ENCODE measurements at places on chromosomes 2 and 18.

GRCh38 chr18:40529478-40529877 lies 1425.6 kb upstream of the PIK3C3 start:
- DNase-seq = no peak

DNA sequence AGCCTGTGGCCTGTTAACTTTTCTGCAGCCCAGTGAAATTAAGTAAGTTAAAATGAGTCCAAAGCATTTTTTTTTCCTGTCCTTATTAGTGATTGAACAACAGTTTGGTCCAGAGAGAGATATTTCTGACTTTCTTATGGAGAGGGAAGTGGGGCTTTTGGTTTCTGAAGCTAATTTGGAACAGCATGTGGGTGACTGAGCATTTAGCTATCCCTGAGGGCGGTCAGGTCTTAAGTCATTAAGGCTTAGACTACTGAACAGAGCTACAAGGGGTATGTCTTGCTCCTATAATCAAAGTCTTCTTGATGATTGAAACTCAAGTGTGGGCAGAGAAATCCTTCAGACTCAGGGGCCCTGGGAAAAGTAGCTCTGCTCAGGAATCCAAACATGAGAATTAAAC lies 14.0 kb downstream of the ARHGAP25 start:
- no peak for DNase-seq

DNA sequence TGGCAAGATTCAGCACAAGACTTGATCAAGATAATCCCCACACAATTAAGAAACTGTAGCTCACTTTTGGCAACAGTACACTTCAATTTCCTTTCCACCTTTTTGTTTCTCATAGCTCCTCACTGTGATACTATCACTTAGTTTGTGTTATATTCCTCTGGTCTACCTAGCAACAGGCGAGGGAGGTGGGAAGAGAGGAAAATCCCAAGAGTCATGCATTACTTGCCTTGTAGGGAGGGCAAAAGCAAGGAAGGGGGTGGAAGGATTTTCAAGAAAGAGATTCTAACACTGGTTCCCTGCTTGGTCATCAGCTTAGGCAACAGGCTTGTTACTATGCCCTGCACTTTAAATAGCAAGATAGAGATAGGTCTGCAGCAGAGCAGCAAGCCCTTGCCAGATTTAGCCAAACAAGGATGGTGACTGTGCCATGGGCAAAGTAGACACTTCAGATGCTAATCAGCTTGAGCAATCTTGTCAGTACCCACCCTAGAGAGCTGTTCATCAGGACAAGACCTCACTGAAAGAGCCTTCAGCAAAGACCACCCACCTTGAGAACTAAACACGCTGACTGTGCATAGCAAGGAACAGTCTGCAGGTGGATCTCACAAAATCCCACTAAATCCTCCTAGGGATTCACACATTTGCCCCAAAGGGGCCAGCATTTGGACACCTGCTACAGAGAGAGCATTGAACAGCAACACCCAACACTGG lies 134.6 kb downstream of the MBD2 start:
- no peak for DNase-seq

DNA sequence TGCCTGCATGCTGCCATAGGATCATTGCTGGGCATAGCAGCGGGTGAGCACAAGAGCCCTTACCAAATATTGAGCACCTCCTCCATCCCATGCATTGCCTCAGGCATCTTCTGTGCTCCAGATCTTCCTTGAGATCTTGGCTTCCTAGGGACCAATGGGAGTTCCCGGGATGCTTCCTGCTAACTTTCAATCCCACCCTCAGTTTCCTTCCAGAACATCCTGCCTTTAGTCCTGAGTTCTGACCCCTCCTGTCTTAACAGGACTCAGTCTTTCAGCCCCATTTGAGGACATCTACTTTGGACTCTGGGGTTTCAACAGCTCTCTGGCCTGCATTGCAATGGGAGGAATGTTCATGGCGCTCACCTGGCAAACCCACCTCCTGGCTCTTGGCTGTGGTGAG lies 15.3 kb downstream of the SLC14A1 start:
- no peak for DNase-seq

DNA sequence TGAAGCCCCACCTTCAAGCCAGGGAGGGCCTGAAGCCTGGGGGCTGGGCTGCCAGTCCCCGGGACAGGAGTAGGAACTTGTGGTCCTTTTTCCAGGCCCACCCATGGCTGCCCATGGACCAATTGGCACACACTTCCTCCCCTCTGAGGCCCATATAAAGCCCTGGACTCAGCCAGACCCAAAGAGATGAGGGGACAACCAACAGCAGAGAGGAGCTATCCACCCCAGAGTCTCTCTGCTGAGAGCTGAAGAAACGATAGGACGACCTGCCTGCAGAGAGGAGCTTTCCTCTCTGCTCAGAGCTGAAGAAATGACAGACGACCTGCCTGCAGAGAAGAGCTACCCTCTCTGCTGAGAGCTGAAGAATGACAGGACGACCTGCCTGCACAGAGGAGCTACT lies 43.8 kb upstream of the PEX13 start:
- DNase-seq = no peak

DNA sequence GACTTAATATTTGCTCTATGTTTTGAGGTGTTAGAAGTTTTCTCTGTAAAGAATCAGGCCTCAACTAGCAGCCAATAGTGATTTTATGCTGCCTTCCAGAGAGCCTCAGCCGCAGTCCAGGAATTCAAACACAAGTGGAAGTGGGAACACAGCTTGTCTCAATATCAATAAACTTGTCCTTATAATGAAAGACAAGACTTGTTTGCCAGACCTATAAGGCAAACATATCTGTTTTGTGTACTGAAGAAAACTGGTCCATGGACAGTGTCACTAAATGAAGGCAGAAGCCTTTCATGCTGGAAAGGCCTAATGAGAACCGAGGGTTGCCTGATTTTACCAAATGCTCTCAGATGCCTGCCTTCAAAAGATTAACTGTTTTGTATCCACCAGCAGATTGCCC lies 182.2 kb downstream of the EPHA4 start:
- no peak for DNase-seq

DNA sequence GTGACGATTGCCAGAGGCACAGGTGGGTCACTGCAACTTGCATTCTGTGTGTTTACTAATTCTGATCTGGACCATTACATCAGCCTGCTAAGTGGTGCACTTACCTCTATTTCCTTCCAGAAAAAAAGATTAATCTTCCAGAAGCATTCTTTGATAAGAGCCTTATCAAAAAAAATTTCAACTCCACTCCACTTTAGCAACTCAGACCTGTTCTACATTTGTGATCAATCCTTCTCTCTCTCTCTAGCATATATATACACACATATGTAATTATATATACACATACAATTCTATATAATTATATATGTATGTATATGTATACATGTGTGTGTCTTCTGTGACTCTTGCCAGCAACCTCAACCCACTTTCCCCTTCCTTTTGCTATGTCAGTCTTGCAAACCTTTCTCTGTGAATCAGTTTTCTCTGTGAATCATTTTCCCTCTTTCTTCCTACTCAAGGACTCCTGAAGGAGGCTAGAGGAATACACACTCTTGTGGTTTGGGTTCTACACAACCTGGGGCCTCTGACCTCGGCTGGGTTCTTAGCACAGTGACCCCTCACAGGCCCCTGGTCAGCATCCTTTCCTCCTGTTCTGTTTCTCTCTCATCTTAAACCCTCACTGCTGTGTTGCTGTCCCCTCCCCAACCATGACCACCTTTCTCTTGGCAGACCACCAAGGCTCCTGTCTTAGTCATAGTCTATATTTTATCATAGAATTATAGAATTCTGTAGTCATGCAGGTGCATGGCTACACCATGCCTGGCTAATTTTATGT lies 130.4 kb upstream of the PELI1 start:
- DNase-seq = no peak

GRCh38 chr2:197879812-197880408 lies 75.5 kb downstream of the PLCL1 start:
- no peak for DNase-seq

GRCh38 chr18:55515941-55516710 lies 71.9 kb downstream of the TCF4 start:
- DNase-seq = no peak

GRCh38 chr2:238571661-238572372 lies 145.1 kb downstream of the ASB1 start:
- no peak for DNase-seq

- DNase-seq = no peak
Measured at GRCh38 chr18:10661317-10661716, 135.5 kb downstream of the NAPG start.

DNA sequence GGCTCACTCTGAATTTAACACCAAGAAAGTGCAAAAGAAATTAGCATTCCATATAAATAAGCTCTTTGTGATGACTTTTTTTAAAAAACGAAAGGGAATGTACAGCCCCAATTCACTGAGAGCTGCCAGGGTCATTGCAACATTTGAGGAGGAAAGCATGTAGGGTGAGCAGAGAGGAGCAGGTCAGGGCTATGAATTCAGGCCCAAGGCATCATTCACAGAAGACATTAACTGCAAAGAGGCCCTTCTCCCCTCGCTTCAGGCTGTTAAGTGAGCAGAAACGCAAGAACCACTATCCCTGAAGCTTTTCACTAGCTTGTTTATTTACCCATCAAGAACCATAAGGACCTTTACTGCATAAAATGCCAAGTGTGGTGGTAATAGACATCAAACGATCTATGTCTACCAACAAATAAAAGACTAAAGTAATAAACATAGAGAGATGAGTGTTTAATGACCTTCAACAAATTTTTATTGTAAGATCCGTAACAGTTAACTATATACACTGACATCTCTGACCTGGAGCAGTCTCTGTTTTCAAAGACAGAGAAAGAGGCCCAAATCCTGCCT lies 333.1 kb upstream of the HNRNPA3 start:
- no peak for DNase-seq

DNA sequence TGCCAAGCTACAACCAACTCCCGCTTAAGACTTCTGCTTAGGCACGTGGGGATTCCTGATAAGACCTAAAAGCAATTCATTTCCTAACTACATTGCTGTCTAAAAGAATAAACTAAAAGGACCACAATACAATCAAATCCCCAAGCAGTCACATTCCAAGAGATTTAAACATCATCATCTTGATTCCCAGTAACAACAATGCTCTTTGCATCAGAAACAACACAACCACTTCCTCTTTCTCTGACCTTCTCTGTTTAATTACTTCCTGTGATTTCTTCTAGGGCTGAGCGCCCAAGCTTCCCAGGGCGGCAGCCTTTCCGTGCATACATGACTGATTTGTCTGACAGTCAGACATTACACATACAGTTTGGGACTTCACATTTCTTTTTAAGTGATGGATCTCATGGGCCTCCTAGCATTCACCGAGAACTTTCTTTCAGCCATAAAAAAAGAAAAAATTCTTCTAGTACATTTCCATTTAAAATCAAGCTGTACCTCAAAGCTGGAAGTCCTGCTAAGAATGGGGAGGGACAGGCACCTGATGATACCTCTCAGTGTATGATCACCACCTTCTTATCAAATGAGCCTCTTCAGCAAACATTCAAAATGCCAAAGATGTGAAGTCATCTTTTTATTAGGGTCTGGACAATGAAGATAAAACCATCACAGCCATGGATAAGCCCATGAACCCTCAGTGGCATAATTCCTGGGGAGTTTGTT lies 11.5 kb downstream of the SPRED2 start:
- no peak for DNase-seq

- DNase-seq = no peak
Measured at GRCh38 chr2:172790404-172790803, 54.8 kb downstream of the RAPGEF4 start.

- DNase-seq = no peak
Measured at GRCh38 chr18:272650-273049, 4.8 kb upstream of the THOC1 start.

- DNase-seq = no peak
Measured at GRCh38 chr18:48060970-48061369, 130.5 kb upstream of the SMAD2 start.

DNA sequence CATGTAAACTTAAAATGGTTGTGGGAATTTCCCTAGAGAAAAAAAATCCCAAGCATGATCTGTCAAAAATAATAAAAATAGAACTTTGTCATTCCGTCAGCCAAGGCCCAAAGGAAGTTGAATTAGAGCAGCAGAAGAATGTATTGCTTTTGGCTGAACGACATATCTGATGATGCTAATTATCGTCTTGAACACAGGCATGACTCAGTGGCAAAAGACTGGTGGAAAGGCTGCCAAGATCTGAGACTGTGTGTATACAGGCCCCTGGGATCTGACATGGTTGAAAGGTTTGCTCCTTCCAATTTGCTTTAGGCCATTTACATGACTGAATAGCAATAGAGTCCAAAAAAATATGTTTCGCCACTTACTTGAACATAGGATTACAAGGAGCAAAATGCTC lies 1057.1 kb upstream of the CRIM1 start:
- DNase-seq = no peak

- no peak for DNase-seq
Measured at GRCh38 chr2:28377984-28378678, 14.5 kb upstream of the FOSL2 start.
